ENCODE measurements at places on chromosomes 2 and 18. TPM values are rescaled to one million over a fixed set of nuclear protein-coding genes. Genes with fewer than 3 reads are reported as not detected.

- no peak for DNase-seq
Observed at GRCh38 chr2:128603411-128603924, 284.8 kb upstream of the HS6ST1 start.

- no peak for DNase-seq
Observed at GRCh38 chr18:23939366-23939765, 75.2 kb upstream of the TTC39C start.

DNA sequence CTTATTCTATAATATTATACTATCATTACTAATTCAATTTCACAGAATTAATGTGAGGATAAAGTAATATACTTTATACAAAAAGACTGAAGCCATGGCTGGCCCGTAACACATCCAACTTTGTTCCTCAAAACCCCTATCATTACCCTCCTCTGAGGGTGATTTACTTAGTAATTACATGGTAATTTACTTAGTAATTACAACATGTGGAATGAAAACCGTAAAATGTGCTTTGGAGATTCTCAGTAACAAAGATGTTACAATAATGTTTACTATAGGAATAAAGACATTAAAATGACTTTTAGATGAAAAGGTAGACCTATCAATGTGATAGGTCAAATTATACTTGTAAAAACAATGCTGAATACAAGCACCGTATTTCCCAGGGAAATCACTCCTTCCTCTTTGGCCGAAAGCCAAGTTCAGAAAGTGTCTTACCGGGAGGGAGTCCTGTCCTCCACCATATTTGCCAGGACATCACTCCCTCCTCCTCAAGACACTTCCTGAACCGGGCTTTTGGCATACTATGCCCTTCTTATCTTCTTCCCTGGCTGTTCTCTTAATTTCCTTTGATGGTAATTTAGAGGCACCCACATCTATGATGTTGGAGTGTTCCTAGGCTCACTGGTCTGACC, 1047.8 kb downstream of the SOCS6 start:
- DNase-seq, result no peak

Gene FSIP2
- 0.03 TPM for total RNA-seq

Gene VPS4B
- total RNA-seq, result 44.5 TPM

DNA sequence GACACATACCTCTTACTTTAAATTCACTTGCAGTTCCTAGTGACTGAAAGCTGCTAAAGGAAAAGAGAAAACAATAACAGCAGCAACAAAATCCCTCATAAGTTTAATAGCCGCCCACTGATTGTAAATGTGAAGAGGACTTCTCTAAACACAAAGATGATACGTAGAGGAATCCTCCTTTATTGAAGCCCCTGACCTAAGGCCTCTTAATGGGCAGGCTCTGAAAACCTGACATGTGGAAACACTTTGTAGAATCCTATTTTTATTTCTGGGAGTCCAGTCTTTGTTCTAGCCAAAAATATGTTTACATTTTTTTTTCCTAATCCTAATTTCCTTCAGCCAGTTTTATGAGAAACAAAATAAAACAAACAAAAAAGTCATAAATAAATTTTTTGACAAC, 1277.7 kb upstream of the CELF4 start:
- DNase-seq, result no peak

All from Panc1 (cell line).